ENCODE measurements at places on chromosomes 5 and 9.

- no peak for DNase-seq
Measured at GRCh38 chr9:8725635-8726034, 926.1 kb upstream of the DMAC1 start.

- no peak for DNase-seq
Measured at GRCh38 chr5:73485715-73486114, 12.5 kb upstream of the BTF3 start.

GRCh38 chr9:78592811-78593210, 295.9 kb downstream of the PSAT1 start:
- no peak for DNase-seq

- DNase-seq: no peak
Measured at GRCh38 chr5:179273441-179274145, 71.7 kb downstream of the ADAMTS2 start.

DNA sequence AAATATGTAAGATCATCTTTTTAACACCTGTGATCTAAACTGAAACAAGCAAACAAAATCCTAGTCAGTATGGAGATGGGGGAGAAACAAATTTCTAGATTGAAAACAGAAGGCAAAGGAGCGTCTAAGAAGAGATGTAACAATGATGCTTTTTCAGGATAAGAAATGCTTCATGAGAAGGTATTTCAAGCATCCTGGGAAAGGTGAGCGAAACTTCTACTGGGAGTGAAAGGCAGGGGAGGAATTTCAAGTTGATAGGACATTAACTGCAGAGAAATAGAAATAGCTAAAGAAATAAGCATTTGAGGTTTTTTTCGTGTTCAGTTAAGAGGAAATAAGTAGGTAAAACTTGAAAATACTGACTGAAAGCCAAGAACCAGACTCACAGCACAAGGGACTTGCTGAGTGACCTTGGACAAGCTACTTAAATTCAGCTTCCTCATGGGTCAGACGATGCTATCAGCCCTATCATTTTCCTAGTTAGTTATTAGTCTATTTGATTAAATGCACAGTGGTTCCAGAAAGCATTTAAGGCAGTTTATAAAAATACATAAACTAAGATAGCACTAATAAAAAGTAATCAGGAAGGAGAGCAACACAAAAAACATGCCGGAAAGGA, 406.3 kb downstream of the PDE4D start:
- no peak for DNase-seq

DNA sequence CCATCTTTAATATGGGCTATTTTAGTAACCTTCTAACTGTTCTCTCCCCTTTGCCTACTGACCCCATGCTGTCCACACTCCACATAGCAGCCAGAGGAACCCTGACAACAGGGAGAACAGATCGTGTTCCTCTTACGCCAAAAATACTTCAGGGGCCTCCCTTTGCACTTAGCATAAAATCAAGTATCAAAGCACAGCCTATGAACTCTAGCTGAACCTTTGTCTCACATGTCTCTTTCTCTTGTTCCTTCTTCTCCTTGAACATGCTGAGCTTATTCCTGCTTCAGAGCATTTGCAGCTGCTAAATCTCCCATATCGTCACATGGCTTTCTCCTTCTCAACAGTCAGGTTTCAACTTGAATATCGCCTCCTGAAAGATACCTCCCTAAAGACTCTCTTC, 698.8 kb upstream of the C9orf72 start:
- DNase-seq: no peak

Data from stimulated activated CD8-positive, alpha-beta memory T cell treated with anti-CD3 and anti-CD28 coated beads, Interleukin-7, amount 100 ng/mL, for 4 hours (primary cell).